ENCODE measurements at places on chromosomes 13 and 19. TPM values are rescaled to one million over a fixed set of nuclear protein-coding genes. Genes with fewer than 3 reads are reported as not detected.

DNA sequence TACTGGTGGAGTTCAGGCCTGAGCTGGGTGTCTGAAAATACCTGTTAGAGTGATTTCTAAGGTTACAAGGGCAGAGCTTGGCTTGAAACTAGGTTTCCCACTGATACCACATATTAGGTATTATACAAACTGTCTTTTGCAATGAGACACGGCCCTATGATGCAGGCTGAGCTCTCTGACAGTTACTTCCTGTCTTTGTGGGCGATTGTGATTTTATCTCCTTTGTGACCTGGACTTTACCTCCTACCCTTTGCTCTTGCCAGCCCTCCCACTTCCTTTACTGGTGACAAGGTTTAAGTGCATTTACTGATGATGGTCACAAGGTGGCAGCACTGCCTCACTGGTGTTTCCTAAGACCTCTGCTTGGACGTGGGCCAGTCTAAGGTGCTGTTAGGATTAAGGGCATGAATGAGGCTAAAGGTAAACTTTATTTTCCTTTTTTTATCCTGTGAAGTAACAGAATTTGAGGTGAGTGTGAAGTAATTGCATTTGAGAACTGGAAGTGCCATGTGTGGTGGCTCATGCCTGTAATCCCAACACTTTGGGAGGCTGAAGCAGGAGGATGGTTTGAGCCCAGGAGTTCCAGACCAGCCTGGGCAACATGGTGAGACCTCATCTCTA lies 7.7 kb upstream of the CXCL17 start:
- no peaks in the 10 kb centered on the region for H3K27me3 ChIP-seq
- H3K36me3 ChIP-seq = no peaks in the 10 kb centered on the region
- peak; percentile 65 for DNase-seq
- H3K4me3 ChIP-seq = no peak overlapping the region
- H3K4me1 ChIP-seq = peaks cover 22% of the 10 kb centered on the region
- peak overlapping the region; percentile 68 for H3K27ac ChIP-seq

GRCh38 chr13:107680115-107680514 lies 535.2 kb downstream of the LIG4 start:
- H3K4me3 ChIP-seq = no peak overlapping the region
- H3K36me3 ChIP-seq = no peaks in the 10 kb centered on the region
- no peak overlapping the region for H3K27ac ChIP-seq
- no peak for DNase-seq

DNA sequence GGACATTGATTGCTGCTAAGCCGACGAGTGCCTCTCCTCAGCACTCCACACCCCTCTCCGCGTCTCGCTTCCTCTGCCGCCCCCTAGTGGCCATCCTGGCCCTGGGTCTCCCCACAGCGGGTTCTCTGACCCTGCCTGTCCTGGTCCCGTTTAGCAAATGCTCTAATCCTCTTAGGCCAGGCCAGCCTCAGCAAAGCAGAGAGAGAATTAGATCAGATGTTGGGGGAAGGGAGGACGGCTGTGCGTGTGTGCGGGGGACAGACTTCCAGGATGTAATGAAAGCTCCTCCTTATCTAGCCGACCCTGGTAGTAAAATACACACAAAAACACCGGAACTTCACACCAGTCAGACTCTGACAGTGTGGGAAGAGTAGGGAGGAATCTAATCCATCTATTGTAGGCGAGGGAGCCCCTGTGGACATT lies 4.5 kb downstream of the TPRX2 start:
- H3K4me3 ChIP-seq = no peak overlapping the region
- no peaks in the 10 kb centered on the region for H3K27me3 ChIP-seq
- H3K27ac ChIP-seq = no peak overlapping the region
- H3K4me1 ChIP-seq = peaks cover 4% of the 10 kb centered on the region

DNA sequence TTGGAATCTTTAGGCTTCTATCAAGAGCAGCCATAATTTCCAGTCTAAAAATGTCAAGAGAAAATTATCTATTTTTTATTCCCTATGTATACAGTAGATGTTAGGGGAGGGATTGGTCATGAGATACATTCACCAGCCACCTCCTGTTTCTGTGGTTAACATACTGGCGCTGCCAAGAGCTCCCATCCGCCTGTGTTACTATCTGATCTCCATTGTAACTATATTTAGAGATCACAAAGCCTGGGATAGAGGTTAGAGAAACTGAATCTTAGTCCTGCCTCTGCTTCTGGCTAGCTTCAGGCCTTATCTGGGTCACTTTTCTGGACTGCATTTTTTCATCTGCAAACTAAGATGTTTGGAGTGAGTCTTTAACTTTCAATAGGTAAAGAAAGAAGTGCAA lies 46.3 kb downstream of the POLR1D start:
- H3K4me1 ChIP-seq = no peaks in the 10 kb centered on the region
- H3K27me3 ChIP-seq = no peaks in the 10 kb centered on the region
- no peak for DNase-seq
- no peak overlapping the region for H3K4me3 ChIP-seq

- peak; percentile 57 for DNase-seq
- no peak overlapping the region for H3K27ac ChIP-seq
- H3K27me3 ChIP-seq = no peaks in the 10 kb centered on the region
- peaks cover 9% of the 10 kb centered on the region for H3K4me1 ChIP-seq
- H3K4me3 ChIP-seq = peak overlapping the region; percentile 58
Measured at GRCh38 chr19:21474671-21475181, 30.7 kb upstream of the ZNF429 start.

- peaks cover 75% of the 10 kb centered on the region for H3K4me1 ChIP-seq
- peak overlapping the region; percentile 70 for H3K27ac ChIP-seq
- H3K4me3 ChIP-seq = no peak overlapping the region
- no peaks in the 10 kb centered on the region for H3K27me3 ChIP-seq
- no peaks in the 10 kb centered on the region for H3K36me3 ChIP-seq
- no peak for DNase-seq
Measured at GRCh38 chr19:1850809-1851653, 2.7 kb upstream of the REXO1 start.

The NDUFA3 gene
- 63.5 TPM for total RNA-seq

The PRODH2 gene
- total RNA-seq = not detected

Measured in CD4-positive, alpha-beta T cell (primary cell).